ENCODE measurements at places on chromosomes 1 and 21.
A peak's percentile ranks its signal among the peaks of the same experiment; 100 is the strongest.

DNA sequence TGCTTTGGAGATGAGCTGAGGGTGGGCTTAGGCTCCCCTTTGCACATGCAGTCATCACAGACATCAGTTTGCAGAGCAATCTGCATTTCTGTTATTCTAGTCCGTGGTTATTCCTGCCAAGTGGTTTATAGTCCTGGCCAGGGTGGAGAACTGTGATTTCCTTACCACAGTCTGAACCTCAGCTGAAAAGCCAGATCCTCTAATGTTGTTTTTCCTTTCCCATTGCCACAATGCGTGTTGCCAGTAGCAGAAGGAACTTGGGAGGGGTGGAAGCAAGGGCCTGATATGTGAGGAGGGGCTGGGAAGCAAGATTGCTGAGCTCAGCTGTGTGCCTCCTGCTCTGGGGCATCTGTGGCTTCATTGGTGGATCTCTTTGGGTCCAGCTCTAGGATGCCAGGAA lies 18.0 kb upstream of the ST3GAL3 start:
- no peak for DNase-seq

DNA sequence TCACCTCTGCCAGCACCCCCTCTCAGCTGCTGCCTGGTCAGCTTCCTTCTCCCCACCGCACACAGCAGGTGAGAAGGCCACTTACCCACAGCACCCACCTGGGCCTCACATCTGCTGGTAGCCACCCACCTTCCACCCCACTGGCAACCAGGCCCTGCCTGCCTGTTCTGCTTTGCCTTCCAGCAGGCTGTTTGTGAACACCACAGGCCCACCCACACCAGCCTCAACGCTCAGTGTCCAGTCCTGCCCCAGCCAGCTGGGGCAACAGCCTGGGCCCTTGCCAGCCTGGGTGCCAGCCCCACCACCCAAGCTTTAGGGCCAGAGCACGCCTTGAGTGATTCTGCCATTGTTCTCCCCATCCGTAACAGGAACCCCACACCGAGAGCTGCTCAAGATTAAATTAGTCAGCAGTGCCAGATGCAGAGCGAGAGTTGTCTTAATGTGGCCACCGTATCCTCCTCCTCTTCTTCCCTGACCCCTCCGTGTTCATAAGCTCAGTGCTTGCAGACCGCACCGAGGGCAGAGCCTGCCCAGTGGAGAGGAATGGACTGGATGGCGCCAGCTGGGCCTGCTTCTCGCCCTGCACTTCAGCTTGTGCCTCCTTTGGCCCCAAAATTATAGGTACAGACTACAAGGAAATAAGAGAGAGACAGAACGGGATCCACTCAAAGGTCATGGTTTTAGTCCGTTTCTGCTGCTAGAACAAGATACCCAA lies 120.3 kb upstream of the COL6A1 start:
- no peak for DNase-seq

DNA sequence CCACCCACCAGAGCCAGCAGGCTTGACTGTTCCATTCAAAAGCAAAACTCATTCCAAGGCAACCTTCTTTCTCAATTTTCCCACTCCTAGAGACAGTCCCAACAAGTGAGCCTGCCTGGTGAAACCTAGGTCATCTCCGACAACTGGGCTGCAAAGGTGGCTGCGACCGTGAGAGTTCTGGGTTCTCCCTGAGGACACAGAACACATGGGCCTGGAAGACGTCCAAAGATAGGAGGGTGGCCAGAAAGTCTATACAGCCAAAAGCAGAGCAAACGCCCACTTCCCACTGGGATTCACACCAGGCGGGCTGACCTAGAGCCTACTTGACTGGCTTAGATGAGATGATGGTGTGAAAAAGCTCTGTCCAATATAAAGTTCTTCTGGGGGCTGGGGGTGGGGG lies 90.2 kb upstream of the GRIK3 start:
- no peak for DNase-seq

- DNase-seq, result peak; percentile 35
Measured at GRCh38 chr1:110053552-110054428, 16.7 kb downstream of the ALX3 start.

DNA sequence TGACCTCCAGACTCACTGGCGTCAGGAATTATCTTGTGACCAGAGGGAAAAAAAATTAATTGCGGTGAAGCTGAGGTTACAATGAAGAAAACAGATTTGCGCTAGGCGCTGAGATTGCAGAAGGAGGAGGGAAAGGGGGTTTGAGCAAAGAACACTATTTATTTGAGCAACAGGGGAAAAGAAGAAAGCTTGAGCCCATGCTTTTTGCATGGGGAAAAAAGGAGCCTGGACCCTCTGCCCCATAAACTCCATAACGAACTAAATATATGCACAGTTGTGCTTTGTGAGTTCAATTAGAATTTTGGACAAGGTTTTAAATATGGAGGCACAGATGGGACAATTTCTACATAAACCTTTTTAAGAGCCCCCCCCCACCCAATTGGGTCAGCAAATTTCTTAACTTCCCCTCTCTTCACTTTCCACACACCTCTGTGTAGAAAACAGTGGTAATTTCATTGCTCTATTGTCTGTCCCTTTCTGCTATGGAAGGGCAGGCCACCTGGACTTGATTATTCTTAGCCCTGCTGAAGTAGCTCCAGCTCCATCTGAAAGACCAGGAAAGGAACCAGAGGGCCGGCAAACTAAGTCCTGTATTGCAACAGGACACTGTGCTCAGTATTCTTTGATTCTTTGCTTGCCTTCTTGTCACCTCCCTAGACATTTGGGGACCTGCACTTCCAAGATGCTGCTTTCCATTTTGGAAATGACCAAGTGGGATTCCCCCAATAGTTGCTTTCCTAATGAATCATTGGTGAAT lies 862 bp upstream of the ID3 start:
- no peak for DNase-seq

- DNase-seq, result no peak
Measured at GRCh38 chr1:31798433-31799195, 17.2 kb downstream of the SPOCD1 start.

GRCh38 chr1:234504969-234505768 lies 26.2 kb upstream of the TARBP1 start:
- DNase-seq, result no peak

All from activated CD8-positive, alpha-beta memory T cell treated with anti-CD3 and anti-CD28 coated beads for 4 hours (primary cell).